ENCODE measurements at places on chromosomes 7 and 10. TPM values are rescaled to one million over a fixed set of nuclear protein-coding genes. Genes with fewer than 3 reads are reported as not detected.

The ADARB2 gene
- total RNA-seq = 0.87 TPM

The GPR26 gene
- total RNA-seq = 0.07 TPM

The WEE2 gene
- total RNA-seq = not detected

The ZNF467 gene
- 0.31 TPM for total RNA-seq

The TDRD1 gene
- not detected for total RNA-seq

The NPFFR1 gene
- total RNA-seq = not detected

The CHRM2 gene
- total RNA-seq = not detected

The SPDYE2 gene
- total RNA-seq = not detected

The C10orf62 gene
- 0.31 TPM for total RNA-seq

The PRLHR gene
- not detected for total RNA-seq

The ASB13 gene
- total RNA-seq = 13.8 TPM

The ZCCHC24 gene
- 3.8 TPM for total RNA-seq

The GOLGA7B gene
- total RNA-seq = 0.04 TPM

The GBX1 gene
- not detected for total RNA-seq

The IFIT3 gene
- 0.55 TPM for total RNA-seq

The CRHR2 gene
- 0.07 TPM for total RNA-seq

The NSUN6 gene
- total RNA-seq = 10.2 TPM

The RBP3 gene
- not detected for total RNA-seq
